ENCODE measurements at places on chromosomes 12 and 14.

DNA sequence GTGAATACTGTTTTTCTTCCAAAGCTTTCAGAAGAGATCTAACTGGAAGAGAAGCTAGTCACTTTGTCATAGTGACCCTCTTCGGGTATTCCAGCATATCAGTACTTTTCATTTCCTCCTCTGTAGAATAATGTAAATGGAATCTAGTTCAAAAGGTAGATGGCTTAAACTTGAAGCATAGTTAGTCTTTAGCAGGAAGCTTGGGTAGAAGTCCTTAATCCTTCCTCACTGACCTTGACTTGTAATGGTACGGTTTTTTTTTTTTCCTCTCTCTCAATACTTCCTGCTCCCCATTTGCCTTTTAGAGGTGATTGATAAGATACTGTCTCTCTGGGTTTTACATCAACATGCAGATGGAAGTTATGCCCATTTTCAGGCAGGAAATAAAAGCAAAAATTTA, 1.7 kb downstream of the FBXO34 start:
- DNase-seq, result no peak

DNA sequence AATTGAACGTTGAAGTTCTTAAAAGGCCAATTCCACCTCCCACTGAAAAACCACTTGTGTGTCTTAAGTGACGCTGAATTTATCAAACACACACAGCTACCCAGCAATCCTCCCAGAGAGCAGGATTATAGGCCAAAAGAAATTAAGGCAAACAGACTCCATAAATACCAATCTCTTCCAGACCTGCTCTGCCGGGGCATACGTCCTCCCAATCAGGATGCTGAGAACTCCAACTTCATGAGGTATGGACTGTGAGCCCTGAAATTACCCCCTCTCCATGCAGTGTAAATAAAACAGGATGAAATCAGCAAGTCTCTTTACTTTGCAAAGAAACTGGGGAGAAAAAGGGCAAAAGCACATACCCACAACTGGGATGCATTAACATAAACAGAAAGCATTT, 265.2 kb downstream of the KSR2 start:
- DNase-seq, result no peak

DNA sequence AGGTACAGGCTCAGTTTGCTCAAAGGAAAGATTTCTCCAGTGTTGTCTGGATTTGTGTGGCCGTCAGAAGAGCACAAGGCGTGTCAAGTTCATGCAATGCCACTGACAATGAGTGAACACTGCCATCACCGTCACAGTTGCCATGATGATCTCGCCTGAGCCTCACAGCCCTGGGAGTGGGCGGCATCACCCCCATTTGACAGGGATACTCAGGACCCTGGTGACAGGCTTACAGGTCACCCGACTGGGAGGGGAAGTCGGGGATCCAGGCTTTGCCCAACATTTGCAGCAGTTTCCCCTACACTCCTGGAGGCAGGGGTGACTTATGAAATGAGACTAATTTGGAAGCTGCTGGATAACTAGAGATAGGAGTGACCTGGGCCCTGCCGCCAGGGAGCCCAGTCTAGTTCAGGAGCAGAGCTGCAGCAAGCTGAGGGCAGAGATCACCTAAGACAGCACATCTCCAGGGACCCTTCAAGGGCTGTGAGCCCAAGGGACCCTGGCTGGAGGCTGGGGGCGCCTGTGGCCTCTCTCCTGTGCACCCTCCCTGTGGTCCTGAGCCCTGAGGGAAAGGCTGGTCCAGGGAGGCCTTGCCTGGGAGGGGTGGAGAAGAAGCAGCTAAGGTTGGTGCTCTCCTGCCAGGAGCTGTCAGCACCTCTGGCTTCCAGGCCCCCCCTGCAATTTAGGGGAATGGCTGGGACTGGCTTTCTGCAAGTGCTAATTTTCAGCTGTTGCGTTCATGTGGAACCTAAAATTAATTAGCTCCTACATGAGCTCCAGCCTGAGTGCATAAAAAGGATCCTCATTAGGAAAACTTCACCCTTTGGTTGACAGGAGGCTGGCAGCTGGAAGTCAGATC, 32.4 kb upstream of the BEGAIN start:
- DNase-seq, result no peak

DNA sequence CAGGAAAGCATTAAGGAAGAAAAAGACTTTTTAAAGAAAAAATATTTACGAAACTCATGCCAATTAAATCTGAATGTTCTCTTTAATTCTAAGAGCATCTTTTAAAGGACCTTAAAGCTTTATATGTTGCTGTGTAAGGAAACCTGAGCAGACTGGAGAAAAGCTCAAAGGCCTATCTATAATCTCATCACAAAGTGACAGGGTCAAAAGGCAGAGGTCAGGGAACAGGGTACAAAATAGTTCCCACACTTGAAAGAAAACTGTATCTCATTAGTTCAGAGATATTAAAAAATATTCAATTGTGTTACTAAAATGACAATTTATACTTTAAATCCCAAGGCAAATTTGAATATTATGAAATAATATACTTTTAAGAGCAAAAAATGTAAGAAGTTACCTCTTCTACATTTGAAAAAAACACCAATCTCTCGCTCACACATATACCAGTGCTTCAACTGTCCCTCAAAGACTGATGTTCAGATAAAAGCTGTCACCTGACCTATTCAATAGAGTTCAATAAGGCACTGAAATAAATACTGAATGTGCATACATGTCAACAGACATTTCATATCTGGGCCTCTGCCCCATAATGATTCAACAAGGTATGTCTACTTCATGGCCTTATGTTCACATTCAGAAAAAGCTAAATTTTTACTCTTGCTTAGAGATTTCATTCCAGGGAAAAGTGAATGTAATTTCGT, 17.9 kb downstream of the DENND5B start:
- no peak for DNase-seq

DNA sequence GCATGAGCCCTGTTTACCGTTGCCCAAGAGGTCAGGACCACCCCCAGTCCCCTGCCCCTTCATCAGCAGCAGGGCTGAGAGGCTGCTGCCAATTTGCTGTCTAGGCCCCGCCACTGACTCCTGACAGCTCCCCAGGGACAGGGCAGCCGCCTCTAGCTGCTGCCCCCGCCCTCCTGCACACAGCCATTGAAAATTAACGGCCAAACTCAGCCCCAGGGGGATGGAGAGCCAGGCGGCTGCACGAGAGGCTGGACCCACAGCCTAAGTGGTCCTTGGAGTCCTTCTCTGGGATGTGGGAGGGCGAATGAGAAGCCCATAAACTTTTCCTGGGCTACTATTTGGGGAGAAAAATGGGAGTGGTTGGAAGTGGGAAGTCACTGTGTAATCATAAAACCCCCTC, 4.6 kb downstream of the FOXN4 start:
- DNase-seq, result no peak

- no peak for DNase-seq
Observed at GRCh38 chr14:21924479-21924878, 250.9 kb upstream of the OR4E1 start.

- DNase-seq, result no peak
Observed at GRCh38 chr12:98439981-98440581, 75.3 kb upstream of the TMPO start.

DNA sequence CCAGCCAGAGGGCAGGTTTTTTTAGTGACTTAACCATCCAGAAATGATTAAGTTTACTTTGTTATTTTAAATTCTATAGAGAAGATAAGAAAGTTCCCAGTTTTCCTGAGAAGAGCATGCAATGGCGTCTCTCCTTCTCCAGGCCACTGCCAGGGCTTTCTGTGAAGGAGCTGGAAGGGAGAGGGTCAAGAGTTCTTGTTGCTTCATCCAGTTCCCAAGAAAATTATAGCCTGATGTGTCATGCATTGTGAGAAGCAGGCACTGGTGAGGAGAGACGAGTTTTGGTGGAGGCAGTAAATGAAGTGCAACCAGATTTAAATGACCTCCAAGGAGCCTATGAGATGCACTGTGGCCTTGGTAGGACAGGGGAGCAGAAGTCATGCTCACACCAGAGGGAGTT, 14.2 kb downstream of the ELK3 start:
- no peak for DNase-seq

DNA sequence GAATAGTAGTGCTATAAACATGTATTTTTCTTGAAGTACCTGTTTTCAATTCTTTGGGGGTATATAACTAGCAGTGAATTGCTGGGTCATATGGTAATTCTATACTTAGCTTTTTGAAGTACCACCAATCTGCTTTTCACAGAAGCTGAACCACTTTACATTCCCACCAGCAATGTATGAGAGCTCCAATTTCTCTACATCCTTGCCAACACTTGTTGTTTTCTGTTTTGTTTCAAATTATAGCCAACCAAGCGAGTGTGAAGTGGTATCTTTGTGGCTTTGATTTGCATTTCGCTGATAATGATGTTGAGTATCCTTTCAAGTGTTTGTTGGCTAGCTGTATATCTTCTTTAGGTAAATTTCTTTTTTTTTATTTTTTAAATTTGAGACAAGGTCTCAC, 95.7 kb downstream of the PAPLN start:
- no peak for DNase-seq

DNA sequence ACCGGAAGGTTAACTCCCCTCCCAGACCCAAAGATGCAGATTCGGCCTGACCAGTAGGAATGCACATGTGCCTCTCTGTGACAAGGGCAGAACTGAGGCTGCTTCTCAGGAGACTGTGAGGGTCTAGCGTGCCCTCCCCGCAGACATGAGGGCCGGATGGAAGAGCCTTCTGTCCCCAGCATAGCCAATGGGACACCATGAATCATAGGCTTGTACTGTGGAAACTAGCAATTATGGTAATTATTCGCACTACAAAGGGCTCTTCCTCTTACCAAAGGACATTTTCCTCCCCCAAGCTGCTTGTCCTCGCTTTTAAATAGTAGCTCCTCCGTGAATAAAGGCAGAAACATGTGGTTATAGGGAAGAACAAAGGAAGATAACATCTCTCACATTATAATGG, 6.2 kb downstream of the COA8 start:
- no peak for DNase-seq

DNA sequence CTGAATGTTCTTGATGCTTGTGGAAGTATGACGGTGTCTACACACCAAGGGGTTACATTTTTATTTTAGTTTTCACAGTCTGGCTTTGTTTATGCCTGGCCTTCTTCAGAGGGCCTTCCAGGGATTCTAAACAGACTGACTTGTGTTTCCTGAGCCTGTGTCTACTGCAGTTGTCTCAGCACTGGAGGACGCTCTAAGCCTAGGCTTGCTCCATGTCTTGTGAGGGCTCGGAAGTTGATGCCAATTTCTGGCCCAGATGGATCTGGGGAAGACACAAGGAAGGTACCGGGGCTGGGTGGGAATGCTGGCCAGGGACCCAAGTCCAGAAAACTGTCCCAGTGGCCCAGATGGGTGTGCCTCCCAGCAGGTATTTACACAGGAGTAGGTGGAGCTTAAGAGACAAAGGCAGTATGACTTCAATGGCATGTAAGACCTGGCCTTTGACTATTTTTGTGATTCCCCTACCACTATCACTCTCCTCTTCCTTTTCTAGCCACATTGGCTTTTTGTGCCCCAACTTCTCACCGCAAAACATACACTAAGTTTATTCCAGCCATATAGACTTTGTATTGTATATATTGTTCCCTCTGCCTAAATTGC, 56.9 kb downstream of the GPR137C start:
- no peak for DNase-seq

DNA sequence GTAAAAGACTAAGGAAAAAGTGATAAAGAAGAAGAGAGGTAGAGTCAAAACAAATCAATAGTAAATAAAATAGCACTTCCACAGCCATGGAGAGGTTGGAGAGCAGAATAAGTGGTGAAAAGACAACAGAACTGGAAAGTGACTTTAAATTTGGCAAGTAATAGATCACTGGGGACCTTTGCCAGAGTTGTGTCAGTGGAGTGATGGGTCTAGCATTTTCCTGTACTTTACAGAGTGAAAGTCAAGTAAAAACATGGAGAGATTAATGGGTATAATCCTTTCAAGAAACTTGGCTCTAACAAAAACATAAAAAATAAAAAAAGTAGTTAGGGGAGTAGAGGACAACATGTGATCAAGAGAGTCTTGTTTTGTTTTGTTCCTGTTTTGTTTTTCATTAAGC, 502.2 kb upstream of the RPL10L start:
- DNase-seq, result no peak

GRCh38 chr12:51449580-51450246, 25.1 kb downstream of the SLC4A8 start:
- DNase-seq, result no peak

DNA sequence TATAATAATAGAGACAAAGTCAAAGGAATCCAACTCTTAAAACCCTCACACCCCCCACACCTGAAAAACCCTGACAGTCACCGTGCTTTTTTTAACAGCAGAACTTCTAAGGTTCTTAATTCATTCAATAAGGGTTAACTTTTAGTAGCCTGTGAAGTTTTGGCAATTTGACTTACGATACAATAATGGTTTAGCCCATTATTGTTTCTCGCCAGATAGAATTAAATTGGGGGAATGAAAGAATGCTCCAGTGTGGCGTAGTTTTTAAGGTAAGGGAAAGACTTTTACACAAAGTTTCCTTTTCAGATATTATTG, 604 bp upstream of the MAGOHB start:
- no peak for DNase-seq

DNA sequence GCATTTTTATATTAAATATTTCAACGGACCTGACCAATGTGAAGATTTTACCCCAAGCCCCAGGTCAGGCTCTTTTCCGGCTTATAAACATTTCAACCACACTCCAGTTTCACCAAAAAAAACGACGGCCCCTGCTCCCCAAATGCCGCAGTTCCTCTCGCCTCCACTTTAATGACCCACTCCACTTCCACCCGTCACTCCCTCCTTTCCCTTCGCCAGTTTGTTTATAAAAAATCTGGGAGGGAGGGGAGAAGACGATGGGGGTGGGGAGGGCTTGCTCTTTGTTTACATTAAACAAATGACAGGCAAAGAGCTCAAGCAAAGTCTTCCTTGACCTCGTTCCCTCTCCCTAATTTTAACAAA, 5.4 kb downstream of the SIX6 start:
- no peak for DNase-seq

- no peak for DNase-seq
Observed at GRCh38 chr14:29821661-29822429, 105.8 kb downstream of the PRKD1 start.

GRCh38 chr14:105432657-105433056, 13.0 kb downstream of the MTA1 start:
- no peak for DNase-seq

Measured in omental fat pad (tissue), 4 donors.